Thymus (tissue), 14 donors: ENCODE measurements at places on chromosomes 3 and 15.
A peak's percentile ranks its signal among the peaks of the same experiment; 100 is the strongest.

DNA sequence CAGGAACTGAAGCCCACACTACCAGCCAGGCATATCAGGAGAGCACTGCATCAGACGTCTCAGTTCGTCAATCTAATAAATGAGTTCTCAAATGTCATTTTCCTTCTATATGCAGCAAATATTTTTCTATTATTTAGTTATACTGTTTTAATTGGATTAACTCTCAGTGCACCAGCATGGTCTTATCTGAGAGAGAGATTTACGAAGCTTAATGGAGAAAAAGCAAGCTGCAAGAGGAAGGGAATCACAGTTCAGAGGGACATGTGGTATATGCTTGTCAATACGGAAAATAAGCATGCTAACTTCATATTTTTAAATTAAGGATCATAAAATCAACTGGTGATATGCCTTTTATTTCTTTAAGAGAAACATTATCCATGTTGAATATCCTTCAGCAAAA lies 213.1 kb upstream of the NECTIN3 start:
- no peak for DNase-seq

- DNase-seq = no peak
Measured at GRCh38 chr3:12952343-12953200, 111.2 kb upstream of the RPL32 start.

GRCh38 chr3:57544181-57545125 lies at the start of gene DNAH12:
TSS of gene DNAH12 (minus strand) at chr3:57544344. CDS start at chr3:57542870, 1,474 bp downstream.
- DNase-seq = peak; percentile 20

DNA sequence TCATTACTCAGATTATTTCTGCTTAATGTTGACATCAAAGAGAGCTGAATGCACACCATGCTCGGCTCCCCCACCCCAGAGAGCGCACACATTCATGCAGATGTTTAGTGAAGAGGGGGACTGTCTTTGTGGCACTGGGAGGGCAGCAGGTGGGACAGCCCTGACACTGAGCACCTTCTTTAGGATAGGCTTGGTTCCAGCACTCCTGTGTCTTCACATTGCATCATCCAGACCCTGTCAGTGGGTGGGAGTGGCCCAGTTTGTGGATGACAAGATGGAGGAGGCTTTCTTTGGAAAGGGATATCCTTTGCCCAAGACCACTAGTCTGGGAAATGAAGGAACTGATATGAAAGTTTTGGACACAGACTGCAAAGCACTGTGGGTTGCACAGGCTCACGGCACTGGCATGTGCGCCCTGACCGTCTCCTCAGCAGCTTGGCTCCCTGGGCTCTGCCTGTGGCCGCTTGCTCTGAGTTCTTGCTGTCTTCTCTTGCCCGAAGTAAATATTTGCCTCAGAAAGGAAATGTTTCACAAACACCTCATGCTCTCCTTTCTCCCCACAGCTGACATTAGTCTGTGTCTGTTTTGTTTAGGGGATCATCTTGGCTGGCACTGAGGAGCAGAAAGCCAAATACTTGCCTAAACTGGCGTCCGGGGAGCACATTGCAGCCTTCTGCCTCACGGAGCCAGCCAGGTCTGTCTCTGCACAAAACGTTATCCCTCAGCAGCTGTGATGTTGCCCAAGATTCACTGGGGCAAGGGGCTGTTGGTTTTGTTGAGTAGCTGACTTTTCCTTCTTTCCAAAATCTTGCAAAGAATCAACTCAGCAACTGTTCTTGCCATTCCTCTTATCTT lies 16.6 kb downstream of the ACAD9 start:
- no peak for DNase-seq

GRCh38 chr3:185199206-185199605 lies 46.3 kb upstream of the C3orf70 start:
- no peak for DNase-seq

DNA sequence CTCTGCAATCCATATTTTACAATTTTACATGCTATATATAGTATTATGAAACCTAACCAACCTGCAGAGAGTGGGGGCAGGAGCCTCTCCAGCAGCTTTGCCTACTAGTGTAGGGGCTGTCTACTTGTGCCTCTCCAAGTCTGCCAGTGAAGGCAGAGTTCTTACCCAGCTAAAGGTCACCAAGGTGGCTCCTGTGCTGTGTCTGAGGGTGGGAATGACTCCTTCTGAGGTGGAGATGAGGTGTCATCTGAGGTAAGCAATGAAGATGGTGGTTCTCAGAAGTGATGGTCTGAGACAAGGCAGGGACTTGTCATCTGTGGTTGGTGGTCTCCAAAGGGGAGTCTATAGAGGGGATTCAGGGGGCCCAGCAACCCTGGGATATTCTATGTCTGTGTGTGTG lies 47.5 kb downstream of the SACM1L start:
- no peak for DNase-seq

- no peak for DNase-seq
Measured at GRCh38 chr3:152474585-152474984, 205.9 kb downstream of the MBNL1 start.

- DNase-seq = no peak
Measured at GRCh38 chr3:143533391-143533790, 314.9 kb downstream of the SLC9A9 start.

DNA sequence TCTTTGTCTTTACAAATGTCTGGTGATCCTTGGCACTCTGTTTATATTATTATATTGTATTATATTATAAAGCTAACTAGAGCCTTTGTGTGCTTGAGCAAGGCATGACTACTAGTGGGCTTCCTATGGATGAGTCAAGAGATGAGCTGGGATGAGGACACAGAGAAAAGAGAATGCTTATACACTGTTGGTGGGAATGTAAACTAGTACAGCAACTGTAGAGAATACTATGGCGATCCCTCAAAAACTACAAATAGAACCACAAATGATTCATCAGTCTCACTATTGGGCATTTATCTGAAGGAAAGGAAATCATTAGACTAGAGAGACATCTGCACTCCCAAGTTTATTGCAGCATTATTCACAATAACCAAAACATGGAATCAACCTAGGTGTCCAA lies 40.8 kb upstream of the MED12L start:
- DNase-seq = no peak

DNA sequence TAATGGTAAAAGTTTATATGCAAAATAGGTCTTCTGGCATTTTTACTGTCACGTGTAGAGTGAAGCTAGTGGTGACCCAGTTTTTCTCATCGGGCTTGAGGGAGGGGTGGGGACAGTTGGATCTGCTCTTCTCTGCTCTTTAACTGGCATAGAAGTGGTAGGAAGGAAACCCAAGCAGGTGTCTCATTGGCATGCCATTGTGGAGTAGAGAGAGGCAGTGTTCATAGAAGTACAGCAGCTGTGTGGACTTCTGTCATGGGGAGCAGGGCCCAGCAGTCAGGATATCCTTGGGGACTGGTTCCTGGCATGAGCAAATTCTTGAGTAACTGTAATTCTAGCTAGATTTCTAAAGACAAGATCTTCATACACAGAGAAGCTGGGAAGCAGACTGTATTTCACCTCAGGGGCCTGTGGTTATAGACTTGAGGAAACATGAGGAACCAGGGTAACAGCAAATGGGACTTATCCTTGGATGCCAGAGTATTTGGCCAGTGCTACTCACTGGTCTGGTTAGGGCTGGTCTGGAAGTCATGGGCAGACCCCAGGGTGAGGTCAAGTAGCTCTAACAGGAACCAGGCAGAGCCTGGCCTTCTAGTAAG lies 42.9 kb downstream of the CDIN1 start:
- no peak for DNase-seq

- DNase-seq = no peak
Measured at GRCh38 chr3:51942603-51943450, 664 bp downstream of the PARP3 start.

- peak; percentile 93 for DNase-seq
Measured at GRCh38 chr15:84734794-84735479, 13.5 kb upstream of the ZNF592 start.

DNA sequence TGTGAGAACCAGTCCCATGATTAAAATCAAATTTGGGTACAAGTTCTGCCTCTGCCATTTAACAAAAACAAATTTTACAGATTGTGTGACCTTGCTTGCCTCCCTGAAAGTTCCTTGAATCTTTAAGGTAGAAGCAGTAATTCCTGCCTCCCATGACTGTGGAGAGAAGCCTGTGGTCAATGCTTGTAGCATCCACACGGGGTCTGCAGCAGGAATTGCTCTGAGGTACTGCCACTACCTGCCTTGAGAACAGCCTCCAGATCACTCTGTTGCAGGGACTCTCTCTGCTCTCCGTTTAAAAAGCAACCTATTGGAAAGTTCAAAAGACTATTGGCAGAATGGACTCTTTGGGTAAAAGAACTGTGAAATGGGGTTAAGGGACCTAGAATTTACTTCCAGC lies 75.9 kb downstream of the SST start:
- no peak for DNase-seq

- no peak for DNase-seq
Measured at GRCh38 chr15:54803134-54803808, 393.5 kb downstream of the RSL24D1 start.

DNA sequence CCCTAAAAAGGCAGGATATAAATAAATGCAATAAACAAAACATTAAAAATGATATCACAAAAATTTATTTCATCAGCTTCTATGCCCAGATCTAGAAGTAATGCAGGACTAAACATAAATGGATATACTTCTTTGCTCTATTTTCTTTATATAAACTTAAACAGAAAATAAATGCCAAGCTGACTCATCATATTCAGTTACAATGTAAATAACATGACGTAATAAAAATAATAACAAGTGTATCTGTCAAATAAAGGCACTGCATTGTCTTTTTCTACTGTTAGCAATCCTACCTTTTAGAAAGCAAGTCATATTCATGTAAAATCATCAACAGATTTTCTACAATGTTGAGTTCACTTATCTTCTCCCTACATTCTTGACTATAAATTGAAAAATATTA lies 61.6 kb downstream of the NEK10 start:
- no peak for DNase-seq

- no peak for DNase-seq
Measured at GRCh38 chr15:83732196-83732595, 78.3 kb downstream of the ADAMTSL3 start.
